Fibroblast of skin of scalp (primary cell): ENCODE measurements at places on chromosomes 4 and X.
A peak's percentile ranks its signal among the peaks of the same experiment; 100 is the strongest.

- DNase-seq = no peak
Measured at GRCh38 chr4:10099499-10100325, 16.9 kb downstream of the WDR1 start.

- DNase-seq = no peak
Measured at GRCh38 chr4:128357286-128357685, 69.7 kb upstream of the PGRMC2 start.

DNA sequence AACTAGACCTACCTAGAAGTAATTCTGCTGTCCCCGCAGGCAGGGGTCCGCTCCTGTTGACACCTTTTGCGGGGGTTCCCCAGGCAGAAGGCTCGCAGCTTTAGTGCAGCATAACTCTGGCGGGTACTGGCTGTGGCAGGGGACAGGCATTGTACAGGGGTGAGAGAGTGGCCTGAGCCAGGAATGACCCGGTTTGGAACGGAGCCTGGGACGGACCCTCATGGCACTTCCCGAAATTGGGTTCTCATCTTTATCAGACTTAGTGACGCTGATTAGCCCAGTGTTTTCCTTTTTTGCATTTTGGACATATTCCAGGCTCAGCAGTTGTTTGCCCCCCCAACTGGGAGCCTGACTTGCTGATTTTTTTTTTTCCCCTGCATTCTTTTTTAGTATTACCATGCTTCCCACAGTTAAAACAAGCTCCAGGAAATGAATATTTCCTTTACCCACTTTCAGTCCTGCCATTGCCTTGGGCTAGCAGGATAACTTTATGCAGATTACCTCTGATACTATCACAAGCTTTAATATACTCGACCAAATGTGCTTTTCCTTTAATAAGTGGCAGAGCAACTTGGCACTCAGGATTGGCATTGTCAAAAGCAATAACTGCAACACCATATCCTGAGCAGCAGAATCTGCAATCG, 55.8 kb upstream of the WDR1 start:
- no peak for DNase-seq

GRCh38 chr4:156959298-156959702, 12.3 kb downstream of the PDGFC start:
- peak; percentile 84 for DNase-seq

GRCh38 chrX:150438165-150438564, 75.0 kb downstream of the MAMLD1 start:
- peak; percentile 65 for DNase-seq

- no peak for DNase-seq
Measured at GRCh38 chr4:88187766-88188165, 29.3 kb upstream of the ABCG2 start.

- DNase-seq = no peak
Measured at GRCh38 chrX:65488495-65488894, 46.1 kb downstream of the LAS1L start.

- DNase-seq = peak; percentile 35
Measured at GRCh38 chr4:186724864-186725468, 1.3 kb upstream of the FAT1 start.

- DNase-seq = no peak
Measured at GRCh38 chr4:4247696-4248028, 361 bp downstream of the TMEM128 start.

DNA sequence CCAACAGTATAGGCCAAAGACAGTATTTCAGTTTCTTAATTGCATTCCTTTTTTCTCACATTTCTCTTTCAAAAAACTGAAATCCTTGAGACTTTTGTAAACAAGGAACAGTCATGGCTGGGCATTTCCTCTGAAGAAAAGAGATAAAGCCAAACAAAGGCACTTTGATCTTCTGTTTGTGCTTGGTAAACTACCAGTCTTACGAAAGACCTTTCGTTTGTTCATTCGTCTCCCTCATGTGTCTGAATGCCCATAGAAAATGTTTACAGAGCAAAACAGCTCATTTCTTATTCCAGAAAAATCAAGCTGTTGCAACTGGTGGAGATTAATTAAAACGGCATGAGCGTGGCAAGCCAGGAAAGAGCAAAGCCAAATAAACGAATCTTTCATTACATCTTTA, 178.0 kb downstream of the GASK1B start:
- no peak for DNase-seq
